ENCODE measurements at places on chromosomes 1 and 21. TPM values are rescaled to one million over a fixed set of nuclear protein-coding genes. Genes with fewer than 3 reads are reported as not detected.

GRCh38 chr1:160189649-160190625 is at the start of gene CASQ1:
CASQ1 (plus strand) TSS chr1:160190575; CDS start chr1:160190752, 177 bp downstream.
- DNase-seq, result no peak

- no peak for DNase-seq
These were observed 10.4 kb upstream of the SNAPIN start for GRCh38 chr1:153648000-153648643.

DNA sequence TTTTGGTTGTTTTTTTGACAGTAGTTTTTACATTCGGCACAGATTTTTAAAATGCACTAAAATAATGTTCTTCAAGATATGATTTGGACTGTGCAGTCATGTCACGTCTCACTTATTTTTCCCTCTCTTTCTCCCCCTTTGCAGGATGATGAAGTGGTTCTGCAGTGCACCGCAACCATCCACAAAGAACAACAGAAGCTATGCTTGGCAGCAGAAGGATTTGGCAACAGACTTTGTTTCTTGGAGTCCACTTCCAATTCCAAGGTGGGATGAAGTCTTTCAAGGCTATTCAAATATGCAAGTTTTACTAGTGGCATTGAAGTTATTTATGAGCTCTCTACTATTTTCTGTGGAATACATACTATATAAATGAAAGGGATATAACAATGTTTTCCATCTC is 228.4 kb downstream of the RYR2 start:
- DNase-seq, result no peak

DNA sequence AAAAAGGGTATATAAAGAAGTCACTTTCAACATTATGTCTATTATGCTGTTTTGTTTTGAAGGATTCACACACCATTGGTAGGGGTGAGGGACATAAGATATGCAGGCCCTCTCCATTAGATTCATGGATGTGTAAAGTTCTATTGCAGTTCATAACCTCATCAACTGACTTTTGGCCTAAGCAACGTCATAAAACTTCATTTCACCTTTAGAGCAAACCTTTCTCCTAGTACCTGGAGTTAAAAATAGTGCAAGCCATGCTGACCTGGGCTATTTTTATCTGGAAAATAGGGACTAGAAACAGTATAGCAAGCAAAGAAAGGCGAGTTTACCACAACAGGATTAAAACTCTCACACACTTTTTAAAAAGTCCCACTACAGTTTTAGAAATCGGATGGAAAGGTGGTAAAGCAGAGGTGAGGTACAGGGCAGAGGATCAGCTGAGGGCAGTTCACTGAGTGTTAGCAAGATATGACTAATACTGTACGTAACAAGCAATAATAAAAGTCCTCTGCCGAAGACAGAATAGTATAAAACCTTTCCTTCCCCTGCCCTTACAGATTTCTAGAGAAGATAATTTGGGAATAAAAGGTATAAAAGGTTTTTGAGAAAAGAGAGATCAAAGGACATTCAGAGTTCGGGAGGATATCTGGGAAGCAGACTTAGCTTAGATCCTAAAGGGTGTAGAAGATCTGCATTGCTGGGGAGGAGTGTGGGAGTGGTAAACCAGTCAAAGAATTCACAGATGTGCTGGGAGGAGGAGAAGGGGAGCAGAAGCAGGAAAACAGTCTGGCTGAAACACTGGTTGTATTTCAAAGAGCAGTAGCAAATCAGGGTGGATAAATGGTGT is 14.3 kb downstream of the EGLN1 start:
- DNase-seq, result no peak

DNA sequence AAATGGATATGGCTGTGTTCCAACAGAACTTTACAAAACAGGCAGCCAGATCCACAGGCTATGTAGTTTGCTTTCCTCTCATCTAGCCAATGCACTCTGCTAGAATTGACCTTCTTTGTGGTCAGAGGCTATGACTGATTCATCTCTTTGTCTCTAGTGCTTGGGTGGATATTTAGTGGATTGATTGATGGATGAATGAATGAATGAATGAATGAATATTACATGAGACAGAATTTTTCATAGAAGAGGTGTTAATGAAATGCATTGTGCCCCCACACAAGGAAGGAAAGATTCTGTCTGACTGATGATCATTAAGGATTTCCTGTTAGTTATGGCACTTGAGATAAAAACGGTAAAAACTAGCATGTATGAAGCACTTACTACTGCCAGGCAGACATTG is 50.5 kb upstream of the ZYG11A start:
- DNase-seq, result no peak

Gene DMRTB1
- total RNA-seq, result not detected

All from foreskin keratinocyte (primary cell).